ENCODE measurements at places on chromosomes 4 and X.

GRCh38 chr4:63831590-63832155 lies 577.6 kb downstream of the TECRL start:
- no peak for DNase-seq

DNA sequence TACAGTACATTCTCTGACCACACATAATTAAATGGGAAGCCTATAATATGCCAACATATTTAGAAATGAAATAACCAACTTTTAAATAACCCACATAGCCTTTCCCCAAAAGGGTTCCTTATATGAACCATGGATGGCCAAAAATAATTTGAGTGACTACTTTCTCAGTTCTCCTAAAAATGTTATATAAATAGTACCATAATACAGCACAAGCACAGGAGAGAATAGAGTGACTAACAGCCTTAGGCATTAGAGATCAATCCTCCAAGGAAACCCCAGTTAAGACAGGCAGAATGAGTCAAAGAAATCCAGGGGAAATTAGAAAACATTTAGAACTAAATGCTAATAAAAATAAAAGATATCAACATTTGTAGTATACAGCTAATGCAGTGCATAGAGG lies 50.2 kb downstream of the ANKRD17 start:
- no peak for DNase-seq

GRCh38 chr4:147057611-147058190 lies 112.0 kb upstream of the TTC29 start:
- DNase-seq, result peak; percentile 55

DNA sequence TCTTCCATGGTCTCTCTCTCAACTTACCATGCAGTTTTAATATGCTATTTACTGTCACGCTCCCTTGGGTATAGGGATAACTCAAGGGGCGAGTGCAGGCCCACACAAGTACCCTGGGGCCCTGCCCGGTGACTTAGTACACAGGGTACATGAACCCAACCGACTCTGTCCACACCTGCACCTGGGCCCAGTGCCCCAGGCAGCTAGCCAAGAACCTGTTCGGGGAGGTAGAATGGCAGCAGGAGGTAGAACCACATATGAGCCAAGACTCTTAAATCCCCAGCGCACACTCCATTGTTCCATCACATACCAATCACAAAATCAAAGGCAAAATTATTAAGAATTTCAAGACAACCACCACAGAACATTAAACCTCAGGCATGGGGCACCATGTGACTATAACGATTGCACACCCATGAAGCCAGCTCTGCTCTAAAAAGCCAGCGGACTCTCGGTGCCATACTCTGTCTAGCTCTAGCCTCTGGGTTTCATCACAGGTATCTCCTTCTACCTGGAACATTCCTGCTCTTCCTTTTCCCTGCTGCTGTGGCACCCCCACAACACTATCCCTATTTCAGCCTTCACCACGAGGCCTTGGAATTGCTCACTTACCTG lies 14.6 kb downstream of the PHF8 start:
- DNase-seq, result no peak

- DNase-seq, result peak; percentile 92
Observed at GRCh38 chr4:148216866-148217814, 225.1 kb downstream of the NR3C2 start.

Data from OCI-M1 (cell line).